ENCODE measurements at places on chromosomes 11 and 22. TPM values are rescaled to one million over a fixed set of nuclear protein-coding genes. Genes with fewer than 3 reads are reported as not detected.

DNA sequence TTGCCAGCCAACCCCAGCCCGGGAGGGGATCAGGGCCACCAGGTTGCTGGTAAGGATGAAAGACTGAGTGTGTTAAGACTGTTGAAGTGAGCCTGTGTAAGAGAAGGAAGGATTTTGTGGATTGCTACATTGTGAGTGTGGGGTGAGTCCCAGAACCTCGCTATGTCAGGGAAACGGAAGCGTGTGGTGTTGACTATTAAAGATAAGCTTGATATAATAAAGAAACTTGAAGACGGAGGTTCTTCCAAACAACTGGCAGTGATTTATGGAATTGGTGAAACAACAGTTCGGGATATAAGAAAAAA lies 627 bp downstream of the JRKL start:
- no peaks in the 10 kb centered on the region for H3K36me3 ChIP-seq
- no peak for DNase-seq
- H3K27ac ChIP-seq, result peak overlapping the region; percentile 96
- H3K4me1 ChIP-seq, result peaks cover 10% of the 10 kb centered on the region
- H3K27me3 ChIP-seq, result no peaks in the 10 kb centered on the region

DNA sequence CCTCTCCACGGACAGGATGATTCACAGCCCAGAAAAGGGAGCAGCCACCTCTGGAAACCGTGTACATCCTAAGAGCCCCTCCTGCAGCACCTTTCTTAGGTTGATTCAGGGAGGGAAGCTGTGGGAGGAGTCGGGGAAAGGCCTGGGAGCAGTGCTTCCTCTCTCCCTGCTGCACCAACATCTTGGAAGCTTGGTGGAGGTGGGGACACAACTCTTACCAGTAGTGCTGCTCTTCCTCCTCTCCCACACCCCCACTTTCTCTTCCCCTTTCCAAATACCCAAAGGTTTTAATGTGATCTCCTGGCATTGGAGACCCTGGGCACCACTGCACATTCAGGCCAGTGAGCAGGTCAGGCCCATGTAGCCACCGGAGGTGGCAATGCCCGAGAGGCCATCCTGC lies 46.4 kb upstream of the HORMAD2 start:
- H3K4me3 ChIP-seq, result no peak overlapping the region
- no peak for DNase-seq
- H3K27me3 ChIP-seq, result no peaks in the 10 kb centered on the region

- no peaks in the 10 kb centered on the region for H3K36me3 ChIP-seq
- no peak overlapping the region for H3K4me3 ChIP-seq
- DNase-seq, result no peak
- no peaks in the 10 kb centered on the region for H3K27me3 ChIP-seq
These were observed 64.0 kb downstream of the CCDC81 start for GRCh38 chr11:86438685-86439084.

The THY1 gene
- total RNA-seq, result 7.6 TPM

- H3K27me3 ChIP-seq, result no peaks in the 10 kb centered on the region
- H3K4me1 ChIP-seq, result no peaks in the 10 kb centered on the region
- no peak overlapping the region for H3K4me3 ChIP-seq
- DNase-seq, result no peak
- no peaks in the 10 kb centered on the region for H3K36me3 ChIP-seq
These were observed 338.0 kb downstream of the AASDHPPT start for GRCh38 chr11:106415510-106415909.

DNA sequence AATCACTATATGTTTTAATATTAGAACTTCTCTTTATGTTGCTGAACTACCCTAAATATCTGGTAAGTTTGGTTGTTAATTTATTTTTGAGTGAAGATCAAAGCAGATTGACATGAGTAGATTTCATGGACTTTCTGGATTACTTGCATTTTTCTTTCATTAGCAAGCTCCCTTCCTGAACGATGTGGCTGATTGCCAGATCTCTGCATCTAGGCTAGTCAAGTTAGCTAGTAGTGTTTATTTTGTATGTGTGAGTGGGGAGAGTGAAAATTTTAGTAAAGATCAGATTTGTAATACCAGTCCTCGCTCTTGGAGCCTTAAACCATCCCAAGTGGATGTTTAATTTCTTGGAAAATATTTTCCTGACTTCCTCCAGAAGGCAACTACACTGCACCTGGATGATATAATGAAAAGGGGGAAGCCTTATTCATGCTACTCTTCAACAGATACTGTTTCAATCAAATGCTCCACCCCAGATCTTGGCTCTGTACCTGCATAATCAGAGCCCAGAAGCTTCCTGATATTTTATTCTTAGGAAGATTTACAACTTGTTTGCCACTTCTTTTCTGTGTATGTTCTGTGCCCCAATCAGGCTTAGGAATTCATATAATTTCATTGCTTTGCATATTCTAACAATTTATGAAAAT lies 143.2 kb upstream of the GRIA4 start:
- H3K36me3 ChIP-seq, result no peaks in the 10 kb centered on the region
- no peak for DNase-seq
- H3K4me1 ChIP-seq, result no peaks in the 10 kb centered on the region
- H3K4me3 ChIP-seq, result no peak overlapping the region
- no peaks in the 10 kb centered on the region for H3K27me3 ChIP-seq

GRCh38 chr11:44638032-44638431 lies 72.6 kb downstream of the CD82 start:
- H3K4me1 ChIP-seq, result peaks cover 8% of the 10 kb centered on the region
- no peak overlapping the region for H3K27ac ChIP-seq

- no peak overlapping the region for H3K27ac ChIP-seq
- no peaks in the 10 kb centered on the region for H3K36me3 ChIP-seq
- DNase-seq, result no peak
These were observed 38.2 kb downstream of the OR10A6 start for GRCh38 chr11:7892840-7893254.
